ENCODE measurements at places on chromosomes 16 and 17. TPM values are rescaled to one million over a fixed set of nuclear protein-coding genes. Genes with fewer than 3 reads are reported as not detected.

The ST6GALNAC2 gene
- total RNA-seq, result 3.3 TPM

The CPHXL2 gene
- total RNA-seq, result not detected

The TSPOAP1 gene
- 0.05 TPM for total RNA-seq

The ZPBP2 gene
- not detected for total RNA-seq

The SOX8 gene
- total RNA-seq, result 0.06 TPM

The SCGB1C2 gene
- total RNA-seq, result not detected

The ALG1 gene
- 27.7 TPM for total RNA-seq

The KRTAP4-16 gene
- not detected for total RNA-seq

The GLYR1 gene
- 57.7 TPM for total RNA-seq

The CBX8 gene
- 2.1 TPM for total RNA-seq

The COASY gene
- total RNA-seq, result 30.8 TPM

The CX3CL1 gene
- 13.3 TPM for total RNA-seq

The MYCBPAP gene
- 0.23 TPM for total RNA-seq

The NOD2 gene
- total RNA-seq, result 0.23 TPM

The TMEM114 gene
- not detected for total RNA-seq

The ST6GALNAC1 gene
- not detected for total RNA-seq

All from glomerular endothelial cell (primary cell).